ENCODE measurements at places on chromosomes 13 and 19.

GRCh38 chr13:36801035-36801434 lies 18.0 kb upstream of the RFXAP start:
- DNase-seq, result no peak

DNA sequence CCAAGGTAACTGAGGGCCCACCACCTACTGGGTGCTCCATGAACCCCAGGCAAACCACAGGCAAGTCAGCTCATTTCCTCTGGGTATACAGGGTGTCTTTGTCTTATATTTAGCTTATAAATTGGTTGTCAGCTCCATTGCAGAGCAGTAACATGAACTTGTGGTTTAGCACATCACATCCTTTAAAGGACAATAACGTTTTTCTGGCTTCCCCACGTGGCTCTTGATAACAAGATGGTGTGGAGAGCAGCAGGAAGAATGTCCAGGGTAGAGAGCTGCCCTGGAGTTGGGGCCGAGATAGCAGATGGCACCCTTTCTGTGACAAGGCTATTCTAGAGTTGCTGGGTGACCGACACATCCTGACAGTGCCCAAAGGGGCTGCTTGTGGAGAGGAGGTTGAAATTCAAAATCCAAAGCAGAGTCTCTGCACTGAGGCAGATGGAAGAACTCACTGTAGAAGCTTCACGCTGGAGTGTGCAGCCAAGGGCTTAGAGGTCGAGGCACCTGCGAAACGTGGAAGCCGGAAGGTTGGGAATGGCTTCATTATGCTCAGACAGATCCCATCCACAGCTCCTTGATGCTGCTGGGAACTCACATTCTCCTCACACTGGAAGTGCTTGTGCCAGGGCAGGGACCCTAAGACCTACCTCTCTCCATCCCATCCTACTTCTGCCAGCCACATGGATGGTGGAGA lies 133.0 kb upstream of the FRY start:
- no peak for DNase-seq

DNA sequence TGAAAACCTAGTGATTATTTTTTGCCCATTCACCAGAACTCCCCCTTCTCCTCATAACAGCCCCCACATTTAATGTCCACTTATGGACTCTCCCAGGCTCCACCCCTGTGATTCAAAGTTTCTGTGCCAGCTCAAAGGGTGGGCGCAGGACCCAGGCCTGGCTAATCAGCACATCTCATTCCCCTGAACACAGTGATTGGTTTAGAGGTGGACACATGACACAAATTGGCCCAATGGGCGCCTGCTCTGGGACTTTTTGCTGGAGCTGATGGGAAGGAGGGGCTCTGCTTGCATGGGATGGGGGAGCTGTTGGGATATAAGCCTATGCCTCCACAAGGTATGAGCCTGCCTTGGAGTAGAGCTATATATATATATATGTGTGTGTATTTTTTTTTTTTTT lies 6.2 kb upstream of the EPOR start:
- no peak for DNase-seq

- DNase-seq, result peak; percentile 8
Measured at GRCh38 chr19:33299051-33299688, 3.2 kb downstream of the CEBPA start.

DNA sequence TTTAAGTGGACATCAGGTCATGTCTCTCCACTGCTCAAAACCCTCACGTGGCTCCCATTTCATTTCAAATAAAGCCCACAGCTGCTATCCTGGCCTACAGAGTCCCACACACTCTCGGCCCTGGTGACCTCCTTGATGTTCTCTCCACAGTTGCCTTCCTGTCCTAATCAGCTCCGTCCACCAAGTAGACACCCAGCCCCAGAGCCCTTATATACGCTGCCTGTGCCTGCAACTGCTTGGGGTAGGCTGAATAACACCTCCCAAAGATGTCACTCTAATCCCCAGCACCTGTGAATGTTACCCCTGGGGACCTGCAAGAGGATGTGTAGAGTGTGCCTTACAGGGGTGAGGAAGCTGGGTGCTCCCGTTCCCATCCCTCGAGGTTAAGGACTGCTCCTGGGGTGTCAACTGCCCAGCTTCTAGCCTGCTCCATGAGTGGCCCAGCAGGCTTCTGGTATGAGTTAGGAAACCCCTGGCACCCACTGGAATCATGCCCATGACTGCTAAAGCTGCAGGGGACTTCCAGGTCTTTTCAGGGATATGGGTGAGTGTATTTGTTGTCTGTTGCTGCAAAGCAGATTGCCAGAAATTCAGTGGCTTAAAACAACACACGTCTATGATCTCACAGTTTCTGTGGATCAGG lies 6.0 kb downstream of the FAM187B start:
- no peak for DNase-seq

DNA sequence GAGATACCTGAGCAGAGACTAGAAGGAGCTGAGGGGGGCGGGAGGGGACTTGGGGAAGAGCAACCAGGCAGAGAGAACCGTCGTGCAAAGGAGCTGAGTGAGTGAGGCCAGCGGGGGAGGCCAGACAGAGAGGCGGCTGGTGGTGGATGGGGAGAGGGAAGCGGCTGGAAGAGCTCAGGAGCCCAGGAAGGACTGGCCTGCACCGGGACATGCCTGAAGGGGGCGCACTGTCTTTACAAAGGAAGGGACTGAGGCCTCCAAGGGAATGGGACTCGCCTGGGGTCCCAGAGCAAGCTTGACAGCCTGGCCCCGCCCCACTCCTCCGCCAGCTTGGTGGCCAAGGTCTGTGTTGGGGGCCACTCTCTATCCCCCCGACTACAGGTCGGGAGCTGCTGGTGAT lies 14.9 kb downstream of the ONECUT3 start:
- DNase-seq, result no peak

GRCh38 chr19:18425515-18426415 lies 6.6 kb downstream of the SSBP4 start:
- no peak for DNase-seq
